Heart right ventricle (tissue), 16 donors: ENCODE measurements at places on chromosomes 16 and 17. TPM values are rescaled to one million over a fixed set of nuclear protein-coding genes. Genes with fewer than 3 reads are reported as not detected.
A peak's percentile ranks its signal among the peaks of the same experiment; 100 is the strongest.

NLGN2 gene
- total RNA-seq = 10.3 TPM

IGSF6 gene
- total RNA-seq = 0.85 TPM

KRTAP2-3 gene
- total RNA-seq = not detected

PRSS33 gene
- not detected for total RNA-seq

LPO gene
- not detected for total RNA-seq

PTX4 gene
- total RNA-seq = not detected

TMEM114 gene
- total RNA-seq = not detected

- H3K36me3 ChIP-seq = no peaks in the 10 kb centered on the region
- H3K4me3 ChIP-seq = no peak overlapping the region
- no peaks in the 10 kb centered on the region for H3K27me3 ChIP-seq
- no peak for DNase-seq
These were observed 208.8 kb downstream of the HAPSTR1 start for GRCh38 chr16:9300252-9300651.

- no peak overlapping the region for H3K27ac ChIP-seq
- no peaks in the 10 kb centered on the region for H3K36me3 ChIP-seq
- no peak overlapping the region for H3K4me3 ChIP-seq
- H3K27me3 ChIP-seq = no peaks in the 10 kb centered on the region
These were observed 6.5 kb upstream of the SERPINF1 start for GRCh38 chr17:1755252-1755826.

DNA sequence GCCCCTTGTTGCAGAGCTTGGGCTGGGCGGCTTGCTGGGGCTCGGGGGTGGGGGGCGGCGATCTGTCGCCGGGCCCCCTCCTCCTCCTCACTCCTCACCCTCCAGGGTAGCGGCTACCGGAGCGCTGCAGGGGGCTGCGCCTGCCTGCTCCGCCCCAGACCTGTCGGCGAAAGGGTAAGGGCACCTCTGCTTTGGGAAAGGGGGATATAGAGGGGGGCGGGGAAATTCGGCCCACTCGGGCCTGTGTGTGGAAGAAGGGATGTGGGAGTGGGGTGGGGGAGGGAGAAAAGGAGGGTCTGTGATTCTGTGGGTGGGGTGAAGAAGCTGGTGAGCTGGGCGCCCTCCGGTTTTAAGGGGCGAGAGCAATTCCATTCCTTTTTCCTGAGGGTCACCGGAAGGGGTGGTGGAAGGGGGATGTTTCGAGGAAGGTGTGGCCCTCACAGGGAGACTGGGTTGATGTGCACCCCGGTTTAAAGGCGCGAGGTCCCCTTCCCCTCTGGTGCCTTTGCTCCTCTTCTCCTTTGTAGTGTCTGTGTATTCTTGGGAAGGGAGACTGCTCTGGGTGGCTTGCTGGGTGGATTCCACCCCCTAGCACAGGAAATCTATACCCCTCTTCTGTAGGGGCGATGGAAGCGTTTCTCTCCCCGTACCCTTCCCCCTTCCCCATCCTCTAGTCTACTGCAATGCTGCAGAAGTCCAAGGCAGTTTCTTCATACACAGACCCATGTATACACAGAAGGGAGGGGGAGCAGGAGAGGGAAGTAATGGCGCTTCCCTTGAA, 878 bp downstream of the TAOK1 start:
- peak overlapping the region; percentile 97 for H3K27ac ChIP-seq
- peaks cover 48% of the 10 kb centered on the region for H3K4me1 ChIP-seq

DNA sequence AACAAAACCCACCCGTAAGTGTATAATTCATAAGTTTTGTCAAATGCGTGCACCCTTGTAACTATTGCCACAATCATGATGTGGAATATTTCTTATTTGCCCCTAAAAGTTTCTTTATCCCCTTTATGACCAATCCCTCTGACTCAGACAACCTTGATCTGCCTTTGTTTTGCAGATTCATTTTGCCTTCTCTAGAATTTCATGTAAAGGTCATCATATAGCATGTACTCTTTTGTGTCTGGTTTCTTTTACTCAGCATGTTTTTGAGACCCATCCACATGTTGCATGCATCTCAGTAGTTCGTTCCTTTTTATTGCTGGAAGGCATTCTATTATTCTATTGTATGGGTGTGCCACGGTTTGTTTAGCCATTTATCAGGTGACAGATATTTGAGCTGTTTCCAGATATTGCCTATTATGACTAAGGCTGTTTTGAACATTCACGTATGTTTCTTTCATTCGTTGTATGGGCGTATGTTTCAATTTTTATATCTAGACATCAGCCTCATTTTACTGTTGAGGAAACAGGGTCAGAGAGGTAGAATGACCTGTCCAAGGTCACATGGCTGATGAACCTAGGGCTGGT, 192.4 kb downstream of the RAB11FIP4 start:
- no peaks in the 10 kb centered on the region for H3K36me3 ChIP-seq
- no peak overlapping the region for H3K4me3 ChIP-seq
- H3K27ac ChIP-seq = no peak overlapping the region
- DNase-seq = no peak
- H3K27me3 ChIP-seq = no peaks in the 10 kb centered on the region

DNA sequence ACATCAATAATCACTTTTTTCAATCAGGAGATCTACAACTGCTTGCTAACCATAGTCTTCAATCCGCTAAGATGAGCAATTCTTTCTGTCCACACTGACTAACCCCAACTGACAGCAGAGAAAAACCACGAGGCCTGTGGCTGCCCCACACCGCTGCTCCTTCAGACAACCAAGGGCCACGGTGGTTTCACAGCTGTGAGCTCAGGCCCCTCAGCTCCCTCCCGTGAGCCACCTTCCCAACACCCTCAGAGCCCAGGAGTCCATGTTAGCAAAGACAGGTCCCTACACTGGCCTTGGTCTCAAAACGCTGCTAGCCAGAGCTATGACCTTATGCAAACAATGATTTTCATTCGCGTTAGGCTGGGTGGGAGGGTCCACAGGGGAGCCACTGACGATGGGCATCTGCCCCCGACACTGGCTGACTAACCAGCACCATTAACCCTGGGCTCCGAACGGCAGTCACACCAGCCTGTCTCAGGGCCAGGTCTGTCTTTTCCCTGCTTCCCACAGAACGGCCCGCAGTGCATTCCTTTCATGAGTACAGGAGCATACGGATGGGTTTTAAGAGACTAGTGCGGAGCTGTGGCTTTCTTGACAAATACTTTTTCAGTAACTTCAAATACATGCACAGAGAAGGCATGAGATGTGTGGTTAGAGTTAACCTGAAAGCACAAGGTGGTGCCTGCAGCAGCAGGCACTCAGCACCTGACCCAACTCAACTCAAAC, 67.3 kb downstream of the ANKRD11 start:
- no peak overlapping the region for H3K27ac ChIP-seq
- peaks cover 32% of the 10 kb centered on the region for H3K4me1 ChIP-seq
- no peaks in the 10 kb centered on the region for H3K27me3 ChIP-seq
- no peak overlapping the region for H3K4me3 ChIP-seq

- no peaks in the 10 kb centered on the region for H3K36me3 ChIP-seq
- no peaks in the 10 kb centered on the region for H3K4me1 ChIP-seq
- no peak overlapping the region for H3K4me3 ChIP-seq
- no peak for DNase-seq
These were observed 42.6 kb downstream of the NLRP1 start for GRCh38 chr17:5541610-5542202.

GRCh38 chr17:17754719-17755686, 73.7 kb downstream of the RAI1 start:
- no peaks in the 10 kb centered on the region for H3K27me3 ChIP-seq
- H3K27ac ChIP-seq = peak overlapping the region; percentile 83
- peak; percentile 68 for DNase-seq

DNA sequence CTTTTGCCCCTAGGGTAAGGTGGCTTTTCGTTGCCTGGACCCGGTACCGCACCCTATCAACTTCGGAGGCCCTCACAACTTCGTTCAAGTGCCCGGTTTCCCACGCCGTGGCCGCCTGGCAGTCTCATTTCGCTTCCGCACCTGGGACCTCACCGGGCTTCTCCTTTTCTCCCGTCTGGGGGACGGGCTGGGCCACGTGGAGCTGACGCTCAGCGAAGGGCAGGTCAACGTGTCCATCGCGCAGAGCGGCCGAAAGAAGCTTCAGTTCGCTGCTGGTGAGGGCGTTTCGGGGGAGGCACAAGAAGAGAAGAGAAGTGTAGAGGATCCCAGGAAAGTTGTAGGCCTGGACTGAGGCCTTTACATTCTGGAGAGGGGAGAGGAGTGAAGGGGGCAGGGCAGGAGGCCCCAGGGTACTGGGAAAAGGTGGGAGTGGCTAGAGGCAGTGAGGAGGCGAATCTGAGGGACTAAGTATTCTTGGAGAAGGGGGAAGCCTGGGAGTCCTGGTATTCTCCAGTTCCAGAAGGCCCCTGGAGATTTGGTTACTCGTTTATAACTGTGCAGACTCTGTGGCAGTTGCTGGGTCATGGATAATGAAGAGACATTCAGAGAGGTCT, 5.5 kb downstream of the CNTNAP1 start:
- DNase-seq = no peak
- peaks cover 23% of the 10 kb centered on the region for H3K4me1 ChIP-seq
- no peak overlapping the region for H3K4me3 ChIP-seq

GRCh38 chr17:2723997-2724783, 12.6 kb upstream of the CLUH start:
- no peak overlapping the region for H3K4me3 ChIP-seq
- peak overlapping the region; percentile 62 for H3K27ac ChIP-seq
- H3K4me1 ChIP-seq = peaks cover 8% of the 10 kb centered on the region
- no peaks in the 10 kb centered on the region for H3K36me3 ChIP-seq
- peak; percentile 45 for DNase-seq
- peaks cover 10% of the 10 kb centered on the region for H3K27me3 ChIP-seq

- no peak overlapping the region for H3K4me3 ChIP-seq
- H3K27ac ChIP-seq = no peak overlapping the region
- peaks cover 6% of the 10 kb centered on the region for H3K27me3 ChIP-seq
- H3K36me3 ChIP-seq = no peaks in the 10 kb centered on the region
- H3K4me1 ChIP-seq = no peaks in the 10 kb centered on the region
These were observed 151.7 kb downstream of the PRKCB start for GRCh38 chr16:23987443-23987842.

DNA sequence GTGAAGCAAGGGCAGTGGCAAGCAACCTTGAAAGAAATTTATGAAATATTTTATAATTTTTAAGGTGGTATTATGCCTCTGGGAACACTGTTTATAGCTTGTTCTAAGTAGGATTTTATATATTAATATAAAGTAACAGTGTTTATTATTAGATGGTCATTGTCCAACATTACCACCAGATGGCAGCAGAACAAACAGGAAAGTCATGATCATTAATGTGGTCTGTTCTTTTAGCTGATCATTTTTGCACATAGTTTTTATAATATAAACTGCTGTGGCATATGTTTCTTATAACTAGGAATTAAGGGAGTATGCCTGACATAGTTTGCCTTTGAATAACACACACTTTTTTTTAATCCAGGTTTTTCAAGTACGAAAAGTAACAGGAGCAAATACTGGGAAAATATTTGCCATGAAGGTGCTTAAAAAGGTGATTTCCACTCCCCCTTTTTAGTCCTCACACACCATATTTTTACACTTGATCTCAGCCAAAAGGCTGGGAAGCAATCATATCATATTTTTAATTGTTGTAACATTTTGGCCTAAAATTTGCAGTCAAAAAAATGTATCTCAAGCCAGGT, 21.4 kb downstream of the RPS6KB1 start:
- no peak overlapping the region for H3K4me3 ChIP-seq
- no peak for DNase-seq
- no peaks in the 10 kb centered on the region for H3K4me1 ChIP-seq
- H3K36me3 ChIP-seq = no peaks in the 10 kb centered on the region
- no peak overlapping the region for H3K27ac ChIP-seq

- H3K27me3 ChIP-seq = no peaks in the 10 kb centered on the region
- no peak overlapping the region for H3K27ac ChIP-seq
- peaks cover 27% of the 10 kb centered on the region for H3K36me3 ChIP-seq
- no peak for DNase-seq
- no peak overlapping the region for H3K4me3 ChIP-seq
These were observed 233.4 kb downstream of the FTO start for GRCh38 chr16:53937161-53937880.

DNA sequence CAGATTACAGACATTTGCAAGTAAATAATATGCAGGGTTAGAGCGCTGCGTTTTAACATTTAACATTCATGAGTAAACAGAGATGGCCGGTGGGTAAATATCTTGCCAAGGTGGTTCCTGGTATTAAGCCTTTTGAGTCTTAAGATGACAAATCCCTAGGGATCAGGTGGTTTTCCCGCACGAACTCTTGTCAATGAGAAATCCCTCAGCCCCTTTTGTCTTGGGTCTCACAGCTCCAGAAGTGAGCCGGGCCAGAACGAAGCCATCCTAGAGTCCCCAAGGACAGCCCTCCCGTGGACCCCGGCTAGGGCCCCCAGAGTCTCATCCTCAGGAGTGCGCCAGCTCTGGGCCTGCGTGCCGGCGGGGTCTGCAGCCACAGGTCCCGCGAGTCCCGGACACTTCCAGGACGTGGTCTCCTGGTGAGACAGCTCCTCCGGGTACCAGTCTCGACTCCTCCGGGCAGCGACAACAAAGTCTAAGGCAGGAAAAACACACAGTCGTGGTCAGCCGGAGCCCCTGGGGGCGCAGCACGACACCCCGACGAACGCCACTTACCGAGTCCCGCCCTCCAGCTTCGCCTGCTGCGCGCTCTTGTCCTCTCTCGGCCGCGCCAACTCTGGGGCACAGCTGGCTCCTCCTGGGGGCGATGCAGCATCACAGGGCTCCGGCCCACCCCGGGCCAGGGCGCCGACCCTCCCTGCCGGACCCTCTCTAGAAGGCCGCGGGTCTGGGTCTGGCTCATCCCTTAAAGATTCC, 13.3 kb downstream of the MIS12 start:
- peaks cover 11% of the 10 kb centered on the region for H3K4me1 ChIP-seq
- no peaks in the 10 kb centered on the region for H3K36me3 ChIP-seq
- no peak for DNase-seq
- peak overlapping the region; percentile 58 for H3K4me3 ChIP-seq

GRCh38 chr16:6204945-6205344, 1107.3 kb upstream of the EEF2KMT start:
- no peaks in the 10 kb centered on the region for H3K4me1 ChIP-seq
- no peak for DNase-seq
- H3K36me3 ChIP-seq = no peaks in the 10 kb centered on the region
- H3K27ac ChIP-seq = no peak overlapping the region
- no peak overlapping the region for H3K4me3 ChIP-seq
- H3K27me3 ChIP-seq = no peaks in the 10 kb centered on the region

DNA sequence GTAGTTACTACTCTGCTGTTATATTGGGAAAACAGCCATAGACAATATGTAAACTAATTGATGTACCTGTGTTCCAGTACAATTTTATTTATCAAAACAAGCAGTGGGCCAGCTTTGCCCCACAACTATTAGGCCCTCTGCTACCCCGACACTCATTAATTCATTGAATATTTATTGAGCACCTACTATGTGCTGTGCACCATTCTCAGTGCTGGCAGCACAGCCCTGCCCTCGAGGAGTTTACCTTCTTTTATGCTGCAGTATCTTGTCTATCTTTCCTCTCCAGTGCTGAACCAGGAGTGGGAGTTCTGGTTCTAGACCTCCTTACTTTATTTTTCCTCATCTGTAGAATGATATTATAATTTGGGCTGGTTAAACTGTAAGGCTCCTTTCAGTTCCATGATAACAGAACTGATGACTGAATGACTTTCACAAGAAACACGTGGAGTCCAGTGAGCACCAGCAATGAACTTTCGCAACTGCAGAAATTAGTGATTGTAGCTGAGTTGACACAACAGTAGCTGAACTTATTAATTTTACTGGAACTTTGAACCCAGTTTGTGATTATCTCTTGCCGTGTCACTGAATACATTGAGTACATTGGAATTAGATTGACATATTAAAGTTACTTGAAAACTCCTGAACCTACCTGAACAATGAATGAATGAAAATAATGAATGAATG, 2.4 kb downstream of the GOSR2 start:
- peaks cover 15% of the 10 kb centered on the region for H3K4me1 ChIP-seq
- DNase-seq = no peak
- H3K36me3 ChIP-seq = no peaks in the 10 kb centered on the region
- no peaks in the 10 kb centered on the region for H3K27me3 ChIP-seq
